Stimulated activated CD8-positive, alpha-beta memory T cell treated with anti-CD3 and anti-CD28 coated beads, Interleukin-7, amount 100 ng/mL, for 24 hours (primary cell): ENCODE measurements at places on chromosomes 5 and 9.
A peak's percentile ranks its signal among the peaks of the same experiment; 100 is the strongest.

DNA sequence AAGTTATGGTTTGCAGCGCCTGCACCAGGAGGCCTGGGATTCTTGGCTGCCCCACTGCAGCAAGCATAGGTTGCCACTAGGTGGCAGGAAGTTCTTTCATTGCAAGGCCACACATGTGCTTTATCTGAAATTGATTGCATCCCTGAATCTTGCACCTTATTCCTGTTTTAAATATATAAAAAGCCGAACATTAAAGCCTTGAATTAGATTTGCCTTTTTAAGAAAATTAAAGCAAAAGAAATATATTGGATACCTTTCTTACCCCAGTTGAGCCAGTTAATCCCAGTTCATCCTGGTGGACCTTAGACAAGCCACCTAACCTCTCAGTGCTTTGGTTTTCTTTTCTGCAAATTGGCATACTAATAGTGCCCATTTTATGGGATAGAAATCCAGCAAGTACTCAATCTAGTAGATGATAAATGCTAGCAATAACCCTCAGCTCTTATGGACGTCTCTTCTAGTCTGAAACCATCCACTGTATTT is 6.3 kb upstream of the TRMT10B start:
- DNase-seq = peak; percentile 32

DNA sequence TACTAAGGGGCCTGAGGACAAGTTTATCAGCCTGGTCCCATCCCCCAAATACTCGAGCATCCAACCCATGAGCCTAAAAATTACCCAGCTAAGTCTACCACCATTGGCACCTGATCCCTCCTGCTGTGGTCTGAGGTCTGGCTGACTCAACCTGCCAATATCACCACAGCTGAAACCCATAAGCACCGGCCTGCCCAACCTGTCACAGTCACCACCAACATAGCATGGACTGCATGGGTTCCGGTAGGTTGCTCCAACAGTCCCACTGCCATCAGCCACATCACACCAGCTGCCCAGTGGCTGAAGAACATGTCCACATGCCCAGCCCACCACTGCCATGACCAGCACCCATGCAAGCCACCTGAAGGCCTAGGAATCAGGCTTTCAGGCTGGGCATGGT is 495.0 kb downstream of the PRELID2 start:
- DNase-seq = no peak

DNA sequence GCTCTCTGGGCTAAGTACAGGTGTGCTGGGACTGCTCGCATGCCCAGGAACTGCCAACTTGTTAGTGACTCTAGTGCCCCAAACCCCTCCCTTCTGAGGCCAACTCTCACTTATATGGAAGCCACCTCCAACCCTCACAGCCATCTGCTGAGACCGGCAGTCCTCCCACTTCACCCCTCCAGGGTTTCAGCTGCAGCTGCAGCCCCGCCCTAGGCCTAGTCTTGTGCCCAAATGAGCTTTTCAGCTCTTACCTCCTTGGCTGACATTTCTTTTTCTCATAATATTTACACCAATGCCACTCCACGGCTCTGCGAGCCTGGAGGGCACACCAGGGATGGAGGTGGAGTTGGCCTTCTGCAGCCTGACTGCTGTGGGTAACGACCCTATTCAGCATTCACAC is 166.6 kb downstream of the ROR2 start:
- DNase-seq = no peak

- no peak for DNase-seq
Measured at GRCh38 chr9:124934290-124934689, 6.6 kb downstream of the GOLGA1 start.

DNA sequence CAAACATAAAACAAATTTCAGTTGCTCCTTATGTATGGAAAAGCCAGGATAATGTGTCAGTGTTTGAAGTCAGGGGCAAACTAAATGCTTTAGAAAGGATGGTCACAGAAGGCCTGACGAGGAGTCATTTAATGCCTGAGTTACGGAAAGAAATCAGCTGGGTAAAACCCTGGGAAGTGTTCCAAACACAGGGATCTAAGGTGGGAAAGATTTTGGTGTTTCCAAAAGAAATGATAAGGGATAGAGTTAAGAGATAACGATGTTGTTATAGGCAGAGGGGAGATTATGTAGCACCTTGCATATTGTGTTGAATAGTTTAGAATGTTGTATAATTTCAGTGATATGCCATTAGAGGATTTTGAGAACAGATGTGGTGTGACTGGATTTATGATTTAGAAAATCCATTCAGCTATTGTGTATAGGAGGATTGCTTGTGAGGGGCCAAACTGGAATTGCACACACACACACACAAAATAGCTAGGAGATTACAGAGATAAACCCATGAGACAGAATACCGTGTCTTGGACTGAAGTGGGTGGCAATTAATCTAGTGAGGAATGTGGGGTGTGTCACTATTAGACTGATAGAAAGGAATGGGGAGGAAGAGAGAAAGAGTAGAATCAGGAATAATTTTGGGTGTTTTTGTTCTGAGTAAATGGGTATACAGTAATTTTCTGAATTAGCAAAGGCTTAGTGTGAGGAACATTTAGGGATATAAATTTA is 274.2 kb upstream of the DAB2 start:
- DNase-seq = no peak

DNA sequence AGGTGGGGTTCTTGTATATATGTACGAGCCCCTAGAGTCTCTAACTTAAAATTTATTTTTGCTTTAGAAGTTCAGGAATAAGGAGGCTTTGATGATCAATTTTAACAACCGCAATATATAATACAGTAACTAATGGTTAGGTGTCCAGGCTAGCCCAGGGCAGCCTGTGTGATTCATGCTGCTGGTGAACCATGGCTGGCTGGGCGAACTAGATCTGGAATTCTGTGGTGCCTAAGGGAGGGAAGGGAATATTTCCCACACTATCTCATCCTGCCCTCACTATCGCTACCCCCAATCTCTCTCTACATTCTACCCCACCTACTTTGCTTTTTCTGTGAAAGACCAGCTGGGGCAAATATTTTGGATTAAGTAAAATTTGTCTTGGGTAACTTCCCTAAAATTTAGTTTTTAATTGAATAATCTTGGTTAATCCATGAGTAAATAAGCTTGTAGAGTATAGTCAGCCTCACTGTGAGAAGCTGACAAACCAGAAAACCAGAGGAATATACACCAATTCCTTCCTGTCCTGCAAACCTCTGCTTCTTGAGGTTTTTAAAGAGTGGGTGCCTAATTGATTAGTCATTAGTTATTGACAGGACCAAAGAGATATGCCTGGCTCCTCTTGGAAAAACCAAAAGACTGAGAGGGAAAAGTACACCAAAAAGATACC is 115.1 kb upstream of the CCDC152 start:
- DNase-seq = no peak

GRCh38 chr5:139402561-139403158 is 1.2 kb downstream of the SPATA24 start:
- DNase-seq = no peak

GRCh38 chr9:131419026-131419614 is 25.2 kb downstream of the PRRC2B start:
- DNase-seq = no peak

GRCh38 chr9:32403567-32404260 is 19.3 kb downstream of the ACO1 start:
- no peak for DNase-seq

DNA sequence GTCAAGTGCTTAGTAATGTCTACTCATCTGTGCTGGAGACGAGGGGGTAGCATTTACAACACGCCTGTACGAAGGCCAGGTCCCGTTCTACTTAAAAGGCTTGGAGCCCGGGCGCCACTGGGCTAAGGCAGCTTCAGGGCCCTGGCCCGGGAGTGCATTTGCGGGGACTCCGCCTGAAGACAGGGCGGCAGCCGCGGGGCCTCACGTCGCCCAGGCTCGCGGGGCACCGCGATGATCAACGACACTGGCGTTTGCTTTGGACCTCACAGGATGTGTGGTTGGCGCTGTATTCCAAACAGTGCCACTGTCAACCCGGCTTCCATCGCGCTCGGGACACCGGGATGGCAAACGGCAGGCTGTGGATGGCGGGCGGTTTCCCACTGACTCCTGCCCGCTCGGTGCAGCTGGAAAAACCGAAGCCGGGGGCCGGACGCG is 1.1 kb upstream of the TENT4A start:
- no peak for DNase-seq

GRCh38 chr5:151427258-151427657 is 20.1 kb upstream of the SLC36A1 start:
- DNase-seq = no peak

DNA sequence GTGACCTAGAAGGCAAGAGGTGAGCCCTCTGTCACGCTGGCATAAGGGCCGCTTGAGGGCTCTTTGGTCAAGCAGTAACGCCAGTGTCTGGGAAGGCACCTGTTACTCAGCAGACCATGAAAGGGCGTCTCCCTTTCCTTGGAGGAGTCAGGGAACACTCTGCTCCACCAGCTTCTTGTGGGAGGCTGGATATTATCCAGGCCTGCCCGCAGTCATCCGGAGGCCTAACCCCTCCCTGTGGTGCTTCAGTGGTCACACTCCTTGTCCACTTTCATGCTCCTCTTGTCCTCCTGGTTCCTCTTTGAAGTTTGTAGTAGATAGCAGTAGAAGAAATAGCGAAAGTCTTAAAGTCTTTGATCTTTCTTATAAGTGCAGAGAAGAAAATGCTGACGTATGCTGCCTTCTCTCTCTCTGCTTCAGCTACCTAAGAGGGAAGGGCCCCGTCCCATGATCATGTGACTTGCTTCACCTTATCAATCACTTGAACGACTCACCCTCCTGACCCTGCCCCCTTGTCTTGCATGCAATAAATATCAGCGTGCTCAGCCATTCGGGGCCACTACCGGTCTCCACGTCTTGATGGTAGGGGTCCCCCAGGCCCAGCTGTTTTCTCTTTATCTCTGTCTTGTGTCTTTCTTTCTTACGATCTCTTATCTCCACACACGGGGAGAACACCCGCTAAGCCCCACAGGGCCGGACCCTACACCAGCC is 16.7 kb upstream of the SCGB3A1 start:
- no peak for DNase-seq

GRCh38 chr5:110625376-110625999 is 101.0 kb downstream of the TMEM232 start:
- DNase-seq = no peak

DNA sequence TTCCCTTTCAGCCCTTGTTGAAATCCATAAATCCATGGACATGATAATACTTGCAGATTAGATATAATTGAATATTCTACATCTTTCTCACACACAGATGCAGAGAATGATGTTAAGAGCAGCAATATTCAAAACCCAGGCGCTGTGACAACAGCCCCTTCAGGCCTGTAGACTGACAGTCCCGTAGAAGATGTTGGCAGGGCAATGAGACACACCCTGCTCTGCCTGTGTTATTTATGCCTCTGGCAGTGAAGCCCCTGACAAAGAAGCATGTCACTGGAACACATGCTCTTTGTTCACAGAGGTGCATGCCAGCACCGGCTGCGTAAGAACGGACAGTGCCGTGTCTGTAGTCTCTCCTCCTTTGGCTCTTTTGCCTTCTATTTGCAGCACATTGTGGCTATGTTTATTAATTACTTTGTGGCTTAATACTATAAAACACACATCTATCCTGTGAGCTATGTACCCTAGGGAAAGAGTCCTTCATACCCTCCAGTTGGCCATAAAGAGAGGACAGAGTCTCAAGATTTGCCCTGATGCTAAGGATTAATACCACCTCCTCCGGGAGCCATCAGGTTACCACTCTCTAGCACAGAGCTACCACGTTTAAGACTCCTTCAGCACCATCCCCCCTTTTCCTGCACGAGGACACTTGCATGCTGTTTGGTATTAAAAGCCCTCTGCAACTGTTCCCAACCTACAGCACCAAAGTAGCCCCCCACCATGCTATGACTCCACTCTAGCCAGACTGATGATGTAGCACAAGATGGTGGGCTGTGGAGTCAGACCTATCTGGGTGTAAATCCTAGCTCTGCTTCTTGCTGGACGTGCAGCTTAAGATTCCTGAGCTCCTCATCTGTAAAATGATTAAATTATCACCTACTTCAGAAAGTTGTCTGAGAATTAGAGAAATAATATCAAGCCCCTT is 2.0 kb upstream of the ANP32B start:
- no peak for DNase-seq

GRCh38 chr5:137521246-137521645 is 22.1 kb upstream of the SPOCK1 start:
- no peak for DNase-seq

GRCh38 chr9:106575823-106576222 is 287.1 kb upstream of the ZNF462 start:
- DNase-seq = no peak

- DNase-seq = no peak
Measured at GRCh38 chr9:7094052-7094451, 336.3 kb downstream of the KDM4C start.

DNA sequence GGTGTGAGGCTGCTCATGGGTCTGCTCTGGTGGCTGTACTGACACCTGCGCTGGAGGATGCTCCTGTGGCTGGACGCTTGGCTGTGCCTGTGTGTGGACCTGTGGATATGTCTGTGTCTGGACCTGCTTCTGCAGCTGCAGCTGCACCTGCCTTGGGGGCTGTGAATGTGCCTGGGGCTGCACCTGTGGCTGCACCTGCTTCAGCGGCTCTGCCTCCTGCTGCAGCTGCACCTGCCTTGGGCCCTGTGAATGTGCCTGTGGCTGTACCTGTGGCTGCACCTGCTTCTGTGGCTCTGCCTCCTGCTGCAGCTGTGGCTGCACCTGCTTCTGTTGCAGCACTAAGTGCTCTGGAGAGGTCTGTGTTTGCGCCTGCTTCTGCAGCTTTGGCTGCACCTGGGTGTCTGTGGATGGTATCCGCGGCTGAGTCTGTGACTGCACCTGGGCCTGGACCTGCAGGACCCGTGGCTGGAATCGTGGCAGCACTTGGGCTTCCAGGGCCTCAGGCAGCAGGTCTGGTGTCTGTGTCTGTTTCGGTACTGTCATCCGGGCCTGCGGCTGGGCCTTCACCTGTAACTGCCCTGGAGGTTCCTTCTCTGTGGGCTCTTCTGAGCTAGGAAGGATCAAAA is 12.5 kb downstream of the CIZ1 start:
- DNase-seq = no peak

- no peak for DNase-seq
Measured at GRCh38 chr5:172795318-172795977, 24.5 kb upstream of the DUSP1 start.
